Adrenal gland (tissue), 19 donors: ENCODE measurements at places on chromosomes 7 and 10.

DNA sequence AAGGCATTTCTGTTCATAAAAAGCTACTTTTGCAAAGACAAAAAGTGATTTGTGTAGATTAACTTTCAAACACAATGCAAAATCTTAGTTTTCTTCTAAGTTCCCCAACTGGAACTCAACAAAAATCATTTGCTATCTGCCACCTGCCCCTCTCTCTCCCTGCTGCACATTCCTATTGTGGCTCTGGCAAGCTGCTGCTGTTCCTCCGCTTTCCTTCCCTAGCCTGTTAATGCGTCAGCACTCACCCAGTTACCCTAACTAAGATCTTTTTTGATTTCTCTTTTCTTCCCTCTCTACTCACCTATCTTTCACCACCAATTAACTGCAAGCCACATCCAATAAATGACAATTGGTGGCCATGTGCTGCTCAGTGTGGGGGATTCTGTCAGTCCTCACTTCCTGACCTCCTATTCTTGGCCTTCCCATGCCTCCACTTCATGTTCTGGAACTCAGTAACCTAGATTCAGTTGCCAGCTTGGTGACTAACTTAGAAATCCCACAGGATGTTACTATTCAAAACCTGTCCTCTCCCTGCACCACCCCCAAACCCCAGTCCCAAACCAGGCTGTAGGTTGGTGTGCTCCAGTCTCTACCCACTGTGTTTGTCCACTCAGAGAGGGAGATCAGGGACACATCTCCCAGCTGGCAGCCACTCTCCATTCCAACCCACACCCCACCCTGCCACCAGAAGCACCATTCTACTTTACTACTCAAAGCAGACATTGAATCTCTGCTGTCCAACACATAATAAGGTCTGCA, 140.2 kb upstream of the CTTNBP2 start:
- no peak for DNase-seq

- no peak for DNase-seq
These were observed 37.9 kb downstream of the DDIT4 start for GRCh38 chr10:72311667-72312066.

- no peak for DNase-seq
These were observed 113.6 kb downstream of the LSMEM1 start for GRCh38 chr7:112594397-112594796.

DNA sequence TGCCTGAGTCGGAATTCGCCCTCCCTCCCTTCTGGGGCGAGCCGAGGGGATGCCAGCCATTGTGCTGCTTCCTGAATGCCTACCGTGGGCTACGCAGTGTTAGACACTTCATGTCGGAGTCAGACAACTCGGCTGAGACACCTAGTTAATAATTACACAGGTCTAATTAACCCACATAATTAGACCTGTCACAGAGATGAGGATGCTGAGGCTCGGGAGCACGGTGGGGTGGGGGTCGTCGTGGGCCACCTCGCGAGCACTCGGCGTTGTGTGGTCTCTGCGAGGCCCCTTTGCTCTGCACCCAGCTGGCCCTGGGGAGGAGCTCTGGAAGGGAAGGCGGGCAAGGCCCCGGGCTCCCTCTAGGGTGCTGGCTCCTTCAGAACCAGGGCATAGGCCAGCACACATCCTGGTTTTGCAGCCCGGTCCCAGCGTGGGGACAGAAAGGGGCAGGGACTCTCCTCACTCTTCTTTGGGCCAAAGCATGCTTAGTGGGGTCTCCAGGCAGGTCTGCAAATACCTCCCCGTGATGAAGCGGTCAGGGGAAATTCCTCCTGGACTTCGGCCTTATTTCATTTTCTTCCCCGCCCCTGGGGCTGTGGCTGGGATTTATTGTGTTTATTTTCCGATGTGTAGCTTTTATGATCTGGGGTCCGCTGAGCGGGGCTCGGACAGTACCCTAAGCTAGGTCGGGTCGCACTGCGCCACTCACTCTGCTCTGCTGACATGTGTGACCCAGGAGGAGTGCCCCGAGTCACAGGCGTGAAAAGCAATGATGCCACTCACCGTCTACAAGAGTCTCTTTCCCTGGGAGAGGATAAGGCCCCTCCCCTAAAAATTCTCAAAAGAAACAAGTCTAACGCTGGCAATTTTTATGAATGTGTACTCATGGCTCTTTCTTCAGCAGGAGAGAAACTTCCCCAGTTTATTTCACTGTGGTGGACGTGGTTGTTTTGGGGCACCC, 4.9 kb upstream of the FOXL3 start:
- DNase-seq, result no peak

DNA sequence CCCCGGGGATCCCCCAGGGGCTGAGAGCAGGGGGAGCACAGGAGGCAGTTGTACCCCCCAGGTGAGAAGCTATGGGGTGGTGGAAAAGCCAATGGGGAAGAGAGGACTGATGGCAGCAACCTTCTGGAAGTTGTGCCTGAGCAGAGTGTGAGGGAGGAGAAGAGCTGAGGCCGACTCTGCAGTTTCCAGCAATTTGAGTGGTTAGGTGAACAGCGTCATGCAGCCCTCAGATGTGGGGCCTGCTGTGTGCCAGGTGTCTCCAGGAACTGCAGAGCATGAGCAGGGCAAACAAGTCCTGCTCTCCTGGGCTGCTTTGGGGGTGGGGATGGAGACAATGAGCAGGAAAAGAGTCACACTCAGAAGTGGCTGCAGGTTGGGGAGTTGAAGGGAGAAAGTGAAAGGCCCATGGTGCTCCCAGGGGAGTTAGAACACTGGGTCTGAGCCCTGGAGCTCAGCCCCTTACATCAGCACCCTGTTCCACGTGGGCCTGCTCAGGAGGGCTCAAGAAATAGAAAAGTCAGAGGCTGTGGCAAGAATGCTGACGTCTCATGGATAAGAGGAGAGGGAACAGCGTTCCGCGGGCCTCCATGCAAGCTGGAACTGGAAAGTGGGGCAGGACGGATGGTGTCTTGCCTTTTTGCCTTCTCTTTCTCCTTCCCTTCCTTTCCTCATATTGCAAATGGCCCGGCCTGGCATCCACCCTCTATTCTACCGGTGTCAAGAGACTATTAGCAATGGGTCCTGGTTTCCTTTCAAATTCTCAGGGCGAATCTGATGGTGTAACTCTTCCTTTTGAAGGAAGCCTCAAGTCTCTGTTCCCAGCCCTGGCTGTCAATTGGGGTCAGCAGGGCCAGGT, 4.0 kb upstream of the AFAP1L2 start:
- DNase-seq, result no peak

DNA sequence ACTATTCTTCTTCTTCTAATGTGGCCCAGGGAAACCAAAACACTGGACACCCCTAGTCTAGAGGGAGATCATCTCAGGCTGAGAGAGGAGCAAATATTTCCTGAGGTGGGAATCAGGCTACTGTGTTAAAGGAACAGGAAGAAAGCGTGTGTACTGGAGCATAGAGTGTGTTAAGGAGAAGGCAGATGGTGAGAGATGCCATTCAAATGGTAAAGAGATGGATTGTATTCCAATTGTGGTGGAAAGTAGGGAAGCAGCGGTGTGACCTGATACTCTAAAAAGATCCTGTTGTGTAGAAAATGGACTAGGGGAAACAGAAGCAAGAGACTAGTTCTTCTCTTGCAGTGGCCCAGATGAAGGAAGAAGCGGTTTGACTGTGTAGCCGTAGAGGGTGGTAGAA, 31.2 kb downstream of the RAB18 start:
- DNase-seq, result no peak

GRCh38 chr10:80691441-80691840, 153.7 kb downstream of the SH2D4B start:
- DNase-seq, result no peak

GRCh38 chr10:42924484-42924883, 141.9 kb downstream of the BMS1 start:
- no peak for DNase-seq

GRCh38 chr10:75115137-75115536, 3.7 kb downstream of the SAMD8 start:
- DNase-seq, result no peak

GRCh38 chr10:113709221-113709838, 29.6 kb downstream of the CASP7 start:
- no peak for DNase-seq

DNA sequence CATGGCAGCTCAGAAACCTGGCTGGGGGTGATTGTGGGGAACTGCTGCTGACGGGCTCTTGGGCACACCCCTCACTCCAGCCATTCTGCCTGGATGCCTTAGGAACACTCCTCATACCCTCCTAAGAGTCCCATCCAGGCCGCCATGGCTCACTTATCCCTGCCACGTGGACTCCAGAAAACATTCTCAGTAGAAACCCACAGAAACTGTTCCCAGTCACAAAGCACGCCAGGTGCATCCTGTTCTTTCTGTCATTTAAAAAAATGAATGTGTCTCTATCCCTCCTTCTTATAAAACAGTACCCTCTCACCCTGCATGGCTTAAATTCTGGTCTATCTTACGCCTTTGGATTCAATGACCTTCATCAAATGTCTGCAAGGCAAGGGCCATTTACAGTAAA, 177.7 kb downstream of the CUX1 start:
- no peak for DNase-seq

DNA sequence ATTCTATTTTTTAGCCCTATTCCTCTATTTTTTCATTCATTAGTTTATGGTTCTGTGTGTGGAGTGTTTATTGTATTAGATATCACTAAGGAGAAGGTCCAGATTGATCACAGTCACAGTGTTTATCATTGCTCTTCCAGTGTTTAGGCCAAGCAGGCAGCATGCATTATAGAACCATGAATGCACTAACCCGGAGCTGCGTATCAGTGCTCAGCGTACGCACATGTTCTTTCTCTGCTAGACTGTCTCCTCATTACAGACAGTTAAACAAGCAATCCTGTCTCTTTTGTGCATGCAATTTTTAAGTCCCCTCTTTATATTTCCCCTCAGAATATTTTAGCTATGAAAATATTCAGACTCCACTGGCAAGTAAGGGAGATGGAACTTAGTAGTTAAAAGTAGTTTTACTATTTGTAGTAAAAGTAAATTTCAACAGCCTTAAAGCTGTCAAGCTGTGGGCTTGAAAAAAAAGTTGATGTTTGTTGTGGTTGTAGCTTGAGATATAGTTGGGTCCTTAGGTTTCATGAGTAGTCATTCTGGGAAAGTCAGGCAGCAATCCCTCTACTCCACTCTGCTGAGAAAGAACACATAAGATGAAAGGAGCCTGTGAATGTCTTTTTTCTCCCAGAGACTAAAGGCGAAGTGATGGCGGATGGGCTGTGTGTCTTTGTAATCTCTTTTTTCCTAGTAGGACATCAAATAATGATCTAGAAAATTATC, 260.4 kb downstream of the CDK14 start:
- no peak for DNase-seq

GRCh38 chr10:133309720-133310398, 1.1 kb downstream of the ZNF511 start:
- no peak for DNase-seq

- peak; percentile 23 for DNase-seq
These were observed 87.1 kb upstream of the HDAC9 start for GRCh38 chr7:18408461-18408860.

- no peak for DNase-seq
These were observed 10.0 kb upstream of the CNOT4 start for GRCh38 chr7:135519871-135520270.

DNA sequence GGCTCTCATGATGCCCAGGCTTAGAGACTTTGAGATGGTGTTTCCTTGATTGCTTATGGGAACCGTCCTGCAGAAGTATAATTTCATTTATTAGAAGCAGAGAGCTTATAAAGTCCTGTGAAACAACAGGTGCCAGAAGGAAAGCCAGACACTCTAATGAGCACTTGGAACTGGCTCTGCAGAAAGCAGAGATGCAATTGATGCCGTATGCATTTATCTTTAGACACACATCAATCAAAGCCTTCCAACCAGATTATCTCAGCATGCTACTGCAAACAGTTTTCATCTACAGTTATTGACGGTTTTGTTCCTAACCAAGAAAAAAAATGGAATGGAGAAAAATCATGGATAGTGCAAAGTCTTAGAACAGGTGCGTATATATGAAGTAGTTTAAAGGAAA, 371.7 kb upstream of the PRKCQ start:
- no peak for DNase-seq

- DNase-seq, result no peak
These were observed 15.0 kb upstream of the AKR1B1 start for GRCh38 chr7:134473861-134474291.

DNA sequence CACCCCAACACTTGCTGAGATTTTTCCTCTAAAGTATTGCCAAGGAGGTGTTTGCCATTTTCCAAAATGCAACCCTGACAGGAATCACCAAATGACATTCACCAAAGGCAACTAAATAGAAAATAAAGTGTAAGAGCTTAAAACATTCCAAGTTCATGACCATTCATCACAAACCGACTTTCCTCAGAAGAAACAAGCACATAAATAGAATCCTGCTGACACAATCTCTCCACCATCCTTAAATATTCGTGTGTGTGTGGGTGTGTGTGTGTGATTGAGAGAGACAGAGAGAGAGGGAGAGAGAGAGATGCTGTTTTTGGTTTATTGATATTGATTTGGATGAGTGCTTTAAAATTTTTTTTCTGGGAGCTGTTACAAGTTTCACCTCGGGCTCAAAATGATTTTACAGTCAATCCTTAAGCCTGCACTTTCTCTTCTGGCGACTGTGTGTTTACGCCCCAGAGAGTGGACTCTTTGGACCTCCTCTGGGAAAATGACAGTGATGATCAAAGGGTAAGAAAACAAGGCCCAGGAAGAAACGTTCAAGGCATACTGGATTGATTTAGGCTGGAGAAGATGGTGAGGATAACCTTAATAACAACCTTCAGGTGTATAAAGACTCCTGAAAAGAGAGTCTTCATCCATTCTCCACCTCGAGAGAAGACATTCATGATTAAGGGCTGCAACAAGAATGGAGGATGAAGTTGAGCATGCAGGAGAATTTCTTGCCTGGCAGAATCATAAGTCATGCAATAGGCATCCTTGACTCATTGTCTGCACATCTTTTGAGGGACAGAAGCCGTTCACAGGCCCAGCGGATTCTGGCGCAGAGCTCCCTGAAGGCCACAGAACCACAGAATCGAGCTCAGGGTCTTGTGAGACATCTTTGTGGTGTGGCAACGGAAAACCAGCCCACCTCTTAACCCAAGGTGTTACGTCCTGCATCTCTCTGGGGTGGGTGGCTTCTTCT, 104.4 kb upstream of the FGFR2 start:
- no peak for DNase-seq

GRCh38 chr10:100357059-100357858, 10.2 kb downstream of the SCD start:
- DNase-seq, result no peak

DNA sequence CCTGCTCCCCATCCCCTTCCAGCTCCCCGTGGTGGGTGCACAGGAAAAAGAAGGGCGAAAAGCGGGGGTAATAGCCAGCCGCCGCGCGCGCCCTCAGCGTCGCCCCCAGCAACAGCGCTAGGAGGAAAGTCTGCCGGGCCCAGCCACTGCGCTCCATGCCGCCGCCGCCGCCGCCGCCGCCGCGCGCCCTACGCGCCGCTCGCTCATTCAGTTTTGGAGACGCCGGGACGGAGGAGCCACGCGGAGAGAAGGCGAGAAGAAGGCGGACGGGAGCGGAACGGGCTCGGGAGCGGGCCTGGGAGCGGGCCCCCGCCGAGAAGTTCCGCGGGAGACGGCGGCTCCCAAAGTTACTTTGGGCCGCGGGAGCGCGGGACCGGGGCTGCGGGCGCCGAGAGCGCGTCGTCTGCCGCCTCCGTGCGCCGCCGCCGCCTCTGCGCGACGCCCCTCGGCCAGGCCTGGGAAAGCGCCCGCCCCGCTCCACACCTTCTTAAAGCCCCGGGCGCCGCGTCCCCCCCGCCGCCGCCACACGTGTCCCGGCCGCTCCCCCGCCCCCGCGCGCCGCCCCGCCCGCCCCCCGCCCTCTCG, at the start of gene RELN:
Gene RELN, minus strand, starts transcription at position 459 of the 585 bp plus-strand sequence. Its CDS starts 302 bp downstream, at position 157.
- DNase-seq, result no peak
